Stimulated activated CD4-positive, alpha-beta T cell treated with anti-CD3 and anti-CD28 coated beads, TNF-alpha, amount 100 ng/mL, for 24 hours (primary cell): ENCODE measurements at places on chromosomes 12 and 14.

GRCh38 chr14:65164068-65164824, 61.9 kb upstream of the MAX start:
- DNase-seq = peak; percentile 12

DNA sequence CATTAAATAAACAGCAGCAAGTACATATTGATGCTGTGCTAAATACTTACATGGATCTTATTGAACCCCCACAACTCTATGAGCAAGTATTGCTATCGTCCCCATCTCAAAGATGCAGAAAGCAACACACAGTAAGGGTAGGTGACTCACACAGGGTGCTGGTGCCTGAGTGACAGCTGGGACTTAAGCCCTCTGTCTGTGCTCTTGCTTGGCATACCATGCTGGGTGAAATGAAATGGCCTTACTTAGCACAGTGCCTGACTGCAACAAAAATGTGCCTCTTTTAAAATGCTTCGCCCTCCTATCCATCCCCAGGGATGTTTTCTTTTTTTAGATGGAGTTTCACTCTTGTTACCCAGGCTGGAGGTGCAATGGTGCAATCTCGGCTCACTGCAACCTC, 788 bp downstream of the TEX52 start:
- no peak for DNase-seq

DNA sequence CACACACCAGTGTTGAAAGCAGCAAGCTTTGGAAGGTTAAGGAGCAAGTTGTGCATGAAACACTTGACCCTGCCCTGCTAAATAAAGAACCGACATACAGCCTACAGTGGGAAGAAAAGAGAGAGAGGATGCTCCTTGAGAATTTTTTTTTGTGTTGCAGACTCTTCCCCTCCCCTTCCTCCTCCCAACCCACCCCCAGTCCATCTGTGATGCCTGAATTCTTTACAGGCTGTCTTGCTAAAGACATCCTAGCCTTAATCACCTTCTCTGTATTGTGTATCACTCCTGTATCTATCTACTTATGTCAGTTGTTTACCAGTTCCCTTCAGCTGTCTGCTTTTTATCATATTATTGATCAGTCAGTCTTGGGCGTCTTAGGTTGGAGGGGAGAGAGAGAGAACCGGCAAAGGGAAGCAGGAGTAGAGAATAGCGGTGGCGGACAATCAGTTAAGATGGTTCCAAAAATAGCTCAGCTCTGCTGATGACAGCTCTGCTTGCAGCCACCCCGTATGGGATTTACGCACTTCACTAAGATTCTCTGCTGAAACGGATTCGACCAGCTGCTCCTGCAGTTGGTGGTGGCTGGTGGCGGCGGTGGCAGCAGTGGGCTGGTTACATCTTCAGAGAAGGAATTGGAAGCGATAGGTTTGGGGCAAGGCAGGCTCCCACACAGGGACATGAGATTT, 664.7 kb downstream of the NRXN3 start:
- DNase-seq = no peak

DNA sequence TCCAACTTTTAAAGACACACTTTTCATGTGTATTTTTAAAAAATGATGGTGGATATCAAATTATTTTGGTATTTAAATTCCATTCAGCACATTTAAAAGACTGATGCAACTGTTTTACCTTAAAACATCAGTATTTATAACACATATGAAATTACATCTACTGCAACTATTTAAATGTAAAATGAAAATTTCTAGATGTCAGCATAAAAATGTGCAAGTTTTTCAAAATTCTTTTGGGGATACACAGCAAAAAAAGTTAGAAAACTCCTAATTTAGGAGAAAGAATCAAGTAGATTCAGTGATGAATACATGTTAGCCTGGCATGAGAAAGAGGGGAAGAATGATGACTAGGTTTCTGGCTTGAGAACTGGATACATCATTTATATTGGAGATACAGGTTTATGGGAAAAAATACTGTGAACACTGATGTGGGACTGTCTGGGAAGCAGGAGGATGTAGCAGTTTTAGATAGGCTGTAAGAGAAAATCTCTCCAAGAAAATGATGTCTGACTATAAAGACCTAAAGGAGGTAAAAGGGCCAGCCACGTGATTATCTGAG, 9.2 kb downstream of the SOS2 start:
- no peak for DNase-seq

- DNase-seq = no peak
Measured at GRCh38 chr12:111355201-111355925, 13.5 kb downstream of the PHETA1 start.

DNA sequence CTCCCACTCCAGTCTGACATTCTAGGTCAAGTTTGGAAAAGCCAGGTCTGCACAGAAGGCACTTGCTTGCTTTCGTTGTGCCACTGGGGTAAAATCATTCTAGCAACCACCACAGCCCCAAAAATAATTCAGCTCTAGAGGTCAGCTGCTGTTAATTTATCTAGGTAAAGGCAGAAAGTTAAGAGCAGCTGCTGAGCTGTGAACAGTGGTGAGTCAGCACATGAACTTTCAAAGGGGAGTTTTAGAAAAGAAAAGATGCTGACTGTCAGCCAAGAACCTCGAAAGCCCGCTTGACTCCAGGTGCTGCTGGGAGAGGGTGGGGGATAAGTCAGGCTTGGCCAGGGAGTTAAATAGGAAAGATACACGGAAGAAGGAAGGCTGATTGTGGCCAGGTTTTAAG, 12.7 kb downstream of the CCDC197 start:
- no peak for DNase-seq

- DNase-seq = peak; percentile 73
Measured at GRCh38 chr14:100640471-100641273, 53.5 kb upstream of the BEGAIN start.

GRCh38 chr14:99561864-99562263, 42.1 kb downstream of the CCDC85C start:
- DNase-seq = no peak

GRCh38 chr12:115710104-115710564, 567.4 kb downstream of the MED13L start:
- no peak for DNase-seq

DNA sequence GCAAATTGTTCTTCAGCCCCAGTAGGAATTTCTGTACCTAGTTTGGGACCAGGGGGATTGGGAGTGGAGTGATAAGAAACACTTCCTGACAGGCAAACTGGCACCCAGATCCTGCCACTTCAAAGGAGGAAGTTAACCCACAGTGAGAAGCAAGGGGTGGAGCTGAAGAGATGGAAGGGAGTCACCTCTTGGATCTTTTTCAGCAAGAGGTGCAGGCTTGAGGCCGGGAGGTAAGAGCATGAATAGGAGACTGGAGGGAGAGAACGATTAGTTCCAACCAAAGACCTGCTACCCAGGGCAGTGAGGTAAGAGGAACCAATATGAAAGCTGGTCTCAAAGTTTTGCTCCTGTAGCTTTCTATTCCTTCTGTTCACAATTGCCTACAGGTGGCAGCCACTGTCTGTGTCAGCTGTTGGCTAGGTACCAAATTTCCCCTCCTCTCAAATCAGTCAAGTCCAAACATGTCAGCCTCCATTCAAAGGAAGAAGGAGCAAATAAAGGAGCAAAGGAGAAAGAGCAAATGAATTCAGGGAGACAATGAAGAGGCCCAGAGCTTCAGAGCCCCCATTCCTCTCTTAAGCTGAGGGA, 14.9 kb upstream of the TAC3 start:
- no peak for DNase-seq

GRCh38 chr12:65419284-65420072, 141.0 kb downstream of the MSRB3 start:
- DNase-seq = no peak

GRCh38 chr12:1799882-1800400, 20.4 kb upstream of the LRTM2 start:
- DNase-seq = no peak

GRCh38 chr12:64729909-64730587, 29.2 kb downstream of the GNS start:
- DNase-seq = no peak

- no peak for DNase-seq
Measured at GRCh38 chr12:131102991-131103668, 149.4 kb downstream of the ADGRD1 start.

GRCh38 chr12:113862590-113863454, 103.3 kb downstream of the RBM19 start:
- DNase-seq = no peak

- DNase-seq = no peak
Measured at GRCh38 chr12:108802101-108802961, 55.1 kb downstream of the SSH1 start.

- no peak for DNase-seq
Measured at GRCh38 chr12:14781563-14781962, 21.7 kb downstream of the WBP11 start.

DNA sequence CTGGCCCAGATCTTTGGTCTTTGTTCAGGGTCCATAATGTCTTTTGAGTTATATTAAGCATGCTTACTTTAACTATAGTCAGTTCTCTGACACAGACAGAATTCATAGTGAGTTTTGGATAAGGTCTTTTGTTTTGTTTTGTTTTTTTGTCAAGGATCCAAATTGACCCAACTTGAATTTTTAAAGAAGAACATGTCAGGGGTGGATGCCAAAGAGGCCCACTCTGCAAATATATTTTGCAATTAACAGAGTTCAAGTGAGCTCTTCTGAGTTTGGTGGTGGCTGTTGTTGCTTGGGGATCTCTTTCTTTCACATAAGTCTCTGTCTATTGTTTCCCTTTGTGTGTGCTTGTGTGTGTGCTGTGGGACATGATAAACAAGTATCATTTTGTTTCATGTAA, 34.4 kb upstream of the PMCH start:
- DNase-seq = no peak

- no peak for DNase-seq
Measured at GRCh38 chr12:2283480-2283879, 230.7 kb downstream of the CACNA1C start.

- DNase-seq = no peak
Measured at GRCh38 chr12:120234643-120235368, 30.7 kb downstream of the PXN start.

DNA sequence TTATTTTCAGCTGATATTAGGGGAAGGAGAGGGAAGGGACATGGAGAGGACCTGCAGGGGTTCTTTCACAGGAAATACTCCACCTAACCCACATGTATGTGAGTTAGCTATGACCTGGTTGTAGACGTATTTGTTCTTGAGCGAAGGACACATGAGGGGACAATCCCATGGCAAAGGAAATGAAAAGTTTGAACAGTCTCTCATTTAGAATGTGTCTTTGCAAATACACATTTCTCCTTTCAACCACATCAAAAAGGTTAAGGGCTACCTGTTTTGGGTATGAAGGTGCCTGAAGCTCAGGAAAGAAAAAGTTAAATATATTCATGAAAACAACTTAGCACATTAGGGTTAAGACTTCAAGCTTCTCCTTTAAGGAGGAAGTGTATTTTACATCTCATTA, 7.4 kb downstream of the PYGL start:
- DNase-seq = no peak

GRCh38 chr12:52207895-52208294, 16.1 kb upstream of the KRT80 start:
- no peak for DNase-seq

DNA sequence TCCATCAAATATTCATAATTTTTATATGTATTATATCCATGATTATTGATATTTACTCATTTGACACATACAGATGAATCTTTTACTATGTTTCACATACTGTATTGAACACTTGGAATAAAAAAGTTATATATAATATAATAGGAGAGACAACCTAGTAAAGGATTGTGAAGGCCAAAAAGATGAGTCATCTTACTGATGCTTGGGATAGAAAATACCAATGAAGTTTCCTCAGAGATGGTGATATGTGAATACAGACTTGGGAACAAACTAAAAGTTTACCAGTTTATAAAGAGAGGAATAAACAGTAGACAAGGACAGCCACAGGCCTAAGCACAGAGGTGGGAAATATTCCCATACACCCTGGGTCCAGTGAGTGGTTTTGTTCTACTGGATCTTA, 743.9 kb upstream of the FLRT2 start:
- DNase-seq = no peak

DNA sequence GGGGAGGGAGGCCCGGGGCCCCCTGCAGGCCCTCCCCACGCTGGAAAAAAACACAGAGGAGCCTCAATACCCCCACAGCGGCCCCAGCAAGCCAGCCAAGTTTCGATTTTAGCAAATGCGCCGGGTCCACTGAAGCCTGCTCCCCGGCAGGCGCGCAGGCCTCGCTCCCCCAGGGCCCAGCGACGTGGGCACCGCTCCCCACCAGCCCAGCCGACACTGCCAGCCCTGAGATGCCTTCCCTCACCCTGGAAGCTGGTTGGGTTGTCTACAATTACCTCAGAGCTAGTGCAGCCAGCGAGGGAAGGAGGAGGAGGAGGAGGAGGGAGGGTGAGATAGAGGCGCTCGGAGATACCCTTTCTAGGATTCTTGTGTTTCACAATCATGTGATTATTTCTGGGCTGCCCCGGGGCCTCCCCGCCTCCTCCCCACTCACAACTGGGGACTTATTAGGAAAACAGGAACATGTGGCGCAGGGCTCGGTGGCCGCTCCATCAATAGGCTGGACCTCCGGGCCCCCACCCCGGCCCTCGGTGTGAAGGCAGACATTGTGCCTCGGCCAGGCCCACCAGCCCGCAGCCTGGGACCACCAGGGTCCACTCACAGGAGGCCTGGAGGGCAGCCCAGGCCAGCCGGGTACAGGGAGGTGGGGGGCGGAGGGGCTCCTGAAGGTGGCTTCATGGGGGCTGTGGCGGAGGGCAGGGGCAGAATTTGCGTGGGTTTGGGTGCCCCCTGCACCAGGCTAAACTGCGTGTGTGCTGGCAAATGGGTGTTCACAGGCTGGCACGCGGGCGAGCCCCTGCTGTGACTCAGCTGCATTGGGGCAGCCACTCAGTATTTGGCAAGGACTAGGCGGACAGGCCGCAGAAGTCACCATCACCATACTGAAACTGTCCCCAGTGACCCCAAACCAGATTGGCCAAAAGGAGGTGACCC, 109.9 kb downstream of the NCOR2 start:
- DNase-seq = peak; percentile 58

DNA sequence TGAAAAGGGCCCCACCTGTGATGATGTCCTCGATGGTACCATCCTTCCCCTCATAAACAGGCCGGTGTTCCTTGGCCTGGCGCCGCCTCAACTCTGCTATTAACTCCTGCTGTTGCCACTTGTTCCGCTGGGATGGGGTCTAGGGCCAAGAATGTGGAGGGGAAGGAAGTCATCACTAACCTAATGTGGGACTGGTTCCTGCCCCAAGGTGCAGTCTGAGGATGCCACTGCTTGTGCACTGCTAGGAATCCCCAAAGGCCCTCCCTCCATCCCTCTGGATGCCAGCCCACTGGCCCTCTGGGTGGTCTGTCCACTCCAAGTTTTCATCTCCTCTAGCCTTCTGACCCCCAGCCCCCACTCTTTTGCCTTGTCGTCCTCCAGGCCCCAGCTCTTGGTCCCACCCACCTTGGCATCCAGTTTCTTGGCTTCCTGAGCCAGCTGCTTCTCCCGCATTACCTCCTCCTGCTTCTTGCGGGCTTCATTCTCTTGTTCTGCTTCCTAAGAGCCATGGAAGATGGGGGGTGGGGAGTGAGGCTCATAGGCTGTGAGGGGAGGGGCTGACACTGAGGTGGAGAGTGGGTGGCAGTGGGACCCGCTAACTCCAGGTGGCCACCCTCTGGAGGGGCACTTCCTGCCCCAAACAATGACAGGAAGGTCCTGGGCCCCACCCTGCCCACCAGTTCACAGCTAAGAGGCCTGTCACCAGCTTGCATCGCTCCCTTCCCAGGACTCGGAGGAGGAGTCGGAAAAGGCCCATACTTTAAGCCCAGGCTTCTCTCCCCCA, 23.7 kb downstream of the PRPF40B start:
- DNase-seq = no peak

GRCh38 chr14:98798099-98798498, 473.9 kb downstream of the BCL11B start:
- DNase-seq = no peak
